ENCODE measurements at places on chromosomes 5 and 9.
A peak's percentile ranks its signal among the peaks of the same experiment; 100 is the strongest.

GRCh38 chr5:141349917-141350619 lies at the start of gene PCDHGB1:
Gene PCDHGB1 (plus strand): TSS chr5:141350099. CDS start chr5:141350261, 162 bp downstream.
- DNase-seq = peak; percentile 60

- no peak for DNase-seq
These were observed 472.1 kb downstream of the CTNND2 start for GRCh38 chr5:11432116-11432515.

DNA sequence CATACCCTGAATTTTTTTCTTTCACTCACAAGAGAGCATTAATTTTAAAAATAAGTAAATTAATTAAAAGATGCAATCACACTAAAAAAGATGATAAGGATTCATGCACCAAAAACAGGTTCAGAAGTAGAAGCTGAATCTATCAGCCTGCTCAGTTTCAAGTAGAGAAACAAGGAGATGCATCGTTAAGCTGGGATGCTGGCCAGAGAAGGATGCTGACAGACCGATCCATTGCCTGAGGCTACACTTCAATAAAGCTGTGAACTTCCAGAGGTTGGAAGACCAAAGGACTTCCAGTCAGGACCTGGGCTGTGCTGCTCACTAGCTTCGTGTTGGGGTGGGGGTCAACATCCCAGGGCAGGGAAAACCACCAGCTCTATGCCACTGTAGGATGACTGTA lies 457.7 kb downstream of the EFNA5 start:
- no peak for DNase-seq

DNA sequence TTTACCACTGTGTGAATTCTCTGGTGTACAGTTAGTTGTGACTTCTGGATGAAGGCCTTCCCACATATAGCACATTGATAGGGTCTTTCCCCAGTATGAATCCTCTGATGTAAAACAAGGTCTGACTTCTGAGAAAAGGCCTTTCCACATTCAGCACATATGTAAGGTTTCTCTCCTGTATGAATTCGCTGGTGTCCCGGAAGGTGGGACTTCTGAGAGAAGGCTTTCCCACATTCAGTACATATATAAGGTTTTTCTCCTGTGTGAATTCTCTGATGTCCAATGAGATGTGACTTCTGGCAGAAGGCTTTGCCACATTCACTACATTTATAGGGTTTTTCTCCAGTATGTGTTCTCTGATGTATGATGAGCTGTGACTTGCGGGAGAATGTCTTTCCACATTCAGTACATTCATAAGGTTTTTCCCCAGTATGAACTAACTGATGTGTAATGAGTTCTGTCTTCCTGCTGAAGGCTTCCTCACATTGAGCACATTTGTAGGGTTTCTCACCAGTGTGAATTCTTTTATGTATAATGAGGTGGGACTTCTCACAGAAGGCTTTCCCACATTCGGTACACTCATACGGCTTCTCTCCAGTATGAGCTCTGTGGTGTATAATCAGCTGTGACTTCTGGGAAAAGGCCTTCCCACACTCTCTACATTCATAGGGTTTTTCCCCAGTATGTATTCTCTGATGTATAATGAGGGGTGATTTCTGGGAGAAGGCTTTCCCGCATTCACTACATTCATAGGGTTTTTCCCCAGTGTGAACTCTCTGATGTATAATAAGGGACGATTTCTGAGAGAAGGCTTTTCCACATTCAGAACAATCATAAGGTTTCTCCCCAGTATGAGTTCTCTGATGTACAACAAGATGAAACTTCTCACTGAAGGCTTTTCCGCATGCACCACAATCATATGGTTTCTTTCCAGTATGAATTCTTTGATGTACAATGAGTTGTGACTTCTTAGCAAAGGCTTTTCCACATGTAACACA lies 9.1 kb downstream of the ZNF300 start:
- peak; percentile 7 for DNase-seq

DNA sequence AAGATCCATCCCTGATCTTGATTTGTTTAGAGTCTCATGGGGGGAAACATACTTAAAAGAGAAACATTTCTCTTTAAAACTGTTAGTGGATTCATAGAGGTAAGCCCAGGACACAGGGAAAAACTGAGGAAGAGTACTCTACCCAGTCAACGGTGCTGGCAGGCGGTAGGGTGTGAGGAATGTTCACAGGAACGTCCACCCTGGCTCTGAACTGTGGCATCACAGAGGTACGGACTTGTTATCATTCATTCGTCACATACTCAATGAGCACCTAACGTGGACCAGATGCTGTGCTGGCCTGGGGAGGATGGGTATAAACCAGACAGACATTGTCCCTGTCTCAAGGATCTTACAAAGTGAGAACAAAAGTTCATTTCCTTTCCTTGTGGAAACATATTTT lies 18.8 kb upstream of the PPARGC1B start:
- DNase-seq = no peak

GRCh38 chr9:127586096-127586495 lies 26.0 kb upstream of the STXBP1 start:
- no peak for DNase-seq

DNA sequence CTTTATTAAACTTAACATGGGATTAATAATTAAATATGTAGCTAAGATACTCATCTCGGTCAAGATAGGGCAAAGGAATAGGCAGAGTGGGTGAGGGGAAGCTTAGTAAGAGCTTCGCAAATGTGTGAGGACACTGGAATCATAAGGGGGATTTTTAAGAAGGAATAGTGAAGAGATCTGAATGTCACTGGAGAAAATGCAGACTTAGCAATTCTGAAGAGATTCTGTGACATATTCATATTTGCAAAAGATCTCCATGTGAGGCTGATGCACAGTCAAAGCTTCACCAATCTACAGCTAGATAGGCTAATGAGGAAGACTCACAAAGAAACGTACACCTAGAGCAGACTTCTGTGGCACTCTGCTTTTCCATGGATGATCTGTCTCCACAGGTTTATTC lies 1202.8 kb upstream of the CDH6 start:
- no peak for DNase-seq

GRCh38 chr9:88387552-88388202 lies 567 bp upstream of the SPIN1 start:
- DNase-seq = peak; percentile 39

DNA sequence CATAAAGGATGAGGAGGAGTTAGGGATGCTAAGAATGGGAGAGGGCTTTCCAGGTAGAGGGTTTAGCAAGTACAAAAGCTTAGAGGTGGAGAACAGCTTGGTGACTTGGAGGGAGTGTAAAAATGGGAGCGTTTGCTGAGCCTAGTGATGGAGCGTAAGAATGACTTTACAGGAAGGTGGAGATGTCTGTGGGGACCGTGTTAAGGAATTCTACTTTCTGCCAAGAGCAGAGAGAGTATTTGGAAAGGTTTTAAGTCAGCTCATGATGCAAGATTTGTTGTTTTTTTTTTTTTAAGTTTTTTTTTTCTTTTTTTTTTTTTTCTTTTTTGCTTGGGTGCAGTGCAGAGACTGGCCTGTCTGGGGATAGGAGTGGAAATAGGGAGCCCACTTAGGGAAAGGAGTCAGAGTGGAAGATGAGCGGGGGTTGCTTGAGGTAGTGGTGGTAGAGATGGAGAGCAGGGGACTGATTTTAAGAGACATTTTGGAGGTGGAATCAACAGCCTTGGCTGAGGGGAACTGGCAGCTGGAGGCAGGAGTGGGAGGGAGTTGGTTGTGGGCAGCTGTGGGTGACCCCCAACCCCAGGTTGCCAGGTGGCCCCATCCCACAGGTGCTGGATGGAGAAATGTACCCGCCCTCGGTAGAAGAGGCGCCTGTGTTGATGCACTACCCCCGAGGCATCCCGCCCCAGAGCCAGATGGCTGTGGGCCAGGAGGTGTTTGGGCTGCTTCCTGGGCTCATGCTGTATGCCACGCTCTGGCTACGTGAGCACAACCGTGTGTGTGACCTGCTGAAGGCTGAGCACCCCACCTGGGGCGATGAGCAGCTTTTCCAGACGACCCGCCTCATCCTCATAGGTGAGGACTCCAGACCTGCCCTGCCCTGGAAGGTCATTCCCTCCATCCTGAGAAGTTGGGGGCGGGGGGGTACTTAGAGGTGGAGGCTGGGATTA lies 12.4 kb downstream of the PTGS1 start:
- DNase-seq = peak; percentile 87

DNA sequence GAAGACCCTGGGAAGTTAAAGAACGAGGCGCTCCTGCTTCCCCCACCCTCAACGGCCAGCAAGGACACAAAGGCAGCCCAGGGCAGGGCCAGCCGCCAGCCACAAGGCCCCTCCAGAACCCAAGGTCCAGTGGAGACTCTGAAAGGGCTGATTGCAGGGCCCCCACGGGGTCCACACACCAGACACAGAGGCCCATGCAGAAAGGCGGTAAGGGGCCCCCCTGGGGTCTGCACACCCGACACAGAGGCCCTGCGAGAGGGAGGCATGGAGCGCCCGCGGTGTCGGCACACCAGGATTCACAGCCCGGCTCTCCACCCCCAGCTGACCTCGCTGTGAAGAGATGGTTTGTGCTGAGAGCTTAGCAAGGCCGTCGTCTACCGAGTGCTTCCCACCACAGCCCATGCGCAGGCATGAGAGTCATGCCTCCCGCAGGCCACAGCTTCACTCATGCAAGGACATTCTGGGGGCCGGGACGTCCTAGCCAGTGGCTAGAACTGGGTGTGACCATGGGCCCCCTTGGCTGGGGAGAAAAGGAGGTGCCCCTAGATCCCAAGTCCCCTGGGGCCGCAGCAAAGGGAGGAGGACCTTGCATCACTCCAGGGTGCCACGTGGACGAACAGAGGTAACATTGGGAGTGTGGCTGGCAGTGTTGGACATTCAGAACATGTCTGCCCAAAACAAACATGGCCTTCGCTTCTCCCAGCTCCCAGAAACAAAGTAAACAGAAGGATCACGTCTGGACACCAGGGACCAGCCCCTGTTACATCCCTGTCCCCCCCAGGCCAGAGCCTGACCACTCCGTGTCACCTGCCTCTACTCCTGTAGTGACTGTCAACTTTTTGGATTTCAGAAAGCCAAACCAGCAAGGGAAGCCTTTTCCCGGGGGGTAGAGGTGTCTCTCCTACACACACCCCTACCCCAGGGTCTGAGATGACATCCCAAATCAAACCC lies 9.8 kb downstream of the BRD3 start:
- DNase-seq = no peak

DNA sequence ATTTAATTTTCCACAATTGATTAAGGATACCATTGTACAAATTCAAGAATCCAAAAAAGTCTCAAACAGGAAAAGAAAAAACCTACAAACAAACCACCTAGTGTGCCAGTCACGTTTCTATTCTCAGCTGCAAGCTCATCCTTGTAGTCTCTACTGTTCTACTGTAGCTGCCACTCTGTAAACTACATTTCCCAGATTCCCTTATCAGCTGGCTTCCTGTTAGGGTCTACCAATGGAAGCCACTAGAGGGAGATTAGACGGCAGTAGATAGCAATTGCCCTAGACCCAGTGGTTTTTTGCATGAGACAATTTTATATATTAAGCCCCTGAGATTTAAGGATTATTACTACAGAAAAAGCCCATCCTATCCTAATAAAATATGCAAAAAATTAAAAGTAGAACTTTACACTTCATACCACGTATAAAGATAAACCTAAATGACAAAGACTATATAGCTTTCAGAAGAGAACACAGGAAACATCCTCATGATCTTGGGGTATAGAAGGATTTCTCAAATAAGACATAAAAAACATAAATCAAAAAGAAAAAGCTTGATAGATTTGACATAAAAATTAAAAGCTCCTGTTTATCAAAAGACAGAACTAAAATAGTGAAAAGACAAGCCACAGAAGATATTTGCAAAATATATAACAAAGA lies 37.4 kb downstream of the P4HA2 start:
- peak; percentile 82 for DNase-seq

- no peak for DNase-seq
These were observed 362.3 kb downstream of the MAT2B start for GRCh38 chr5:163867738-163868137.

DNA sequence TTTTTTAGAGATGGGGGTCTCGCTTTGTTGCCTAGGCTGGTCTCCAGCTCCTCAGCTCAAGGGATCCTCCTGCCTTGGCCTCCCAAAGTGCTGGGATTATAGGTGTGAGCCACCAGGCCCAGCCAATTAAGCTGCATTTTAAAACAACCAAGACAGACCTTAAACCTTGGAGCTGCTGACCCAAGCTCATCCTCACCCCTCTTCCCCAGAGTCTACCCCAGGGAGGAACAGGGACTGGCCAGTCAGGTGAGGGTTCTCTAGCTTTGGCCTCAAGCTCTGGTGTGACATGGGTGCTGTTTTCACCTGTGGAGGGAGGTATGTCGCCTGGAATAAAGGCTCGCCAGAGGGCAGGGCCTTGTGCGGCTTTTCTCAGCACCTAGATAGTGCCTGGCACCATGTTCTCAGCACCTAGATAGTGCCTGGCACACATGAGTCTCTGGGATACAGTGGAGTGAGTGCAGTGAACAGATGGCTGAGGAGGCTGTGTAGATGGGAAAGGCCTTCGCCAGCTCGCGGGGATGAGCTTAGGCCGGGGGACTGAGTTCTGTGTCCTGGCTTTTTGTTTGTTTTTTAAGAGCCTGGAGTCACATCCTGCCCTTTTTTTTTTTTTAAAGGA lies 7.4 kb downstream of the CDK9 start:
- DNase-seq = peak; percentile 38

GRCh38 chr5:170632266-170632984 lies 128.6 kb downstream of the KCNIP1 start:
- no peak for DNase-seq

DNA sequence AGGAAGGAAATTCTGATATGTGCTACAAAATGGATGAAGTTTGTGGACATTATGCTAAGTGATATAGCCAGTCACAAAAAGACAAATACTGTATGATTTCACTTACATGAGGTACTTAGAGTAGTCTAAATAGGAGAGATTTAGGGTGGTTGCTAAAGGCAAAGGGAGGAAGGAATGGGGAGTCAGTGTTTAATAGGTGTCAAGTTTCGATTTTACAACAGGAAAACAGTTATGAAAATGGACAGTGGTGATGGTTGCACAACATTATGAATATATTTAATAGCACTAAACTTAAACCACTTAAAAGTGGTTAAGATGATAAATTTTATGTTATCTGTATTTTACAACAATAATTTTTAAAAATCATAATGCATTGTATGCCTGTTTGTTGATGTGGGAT lies 40.4 kb upstream of the ECM2 start:
- no peak for DNase-seq

DNA sequence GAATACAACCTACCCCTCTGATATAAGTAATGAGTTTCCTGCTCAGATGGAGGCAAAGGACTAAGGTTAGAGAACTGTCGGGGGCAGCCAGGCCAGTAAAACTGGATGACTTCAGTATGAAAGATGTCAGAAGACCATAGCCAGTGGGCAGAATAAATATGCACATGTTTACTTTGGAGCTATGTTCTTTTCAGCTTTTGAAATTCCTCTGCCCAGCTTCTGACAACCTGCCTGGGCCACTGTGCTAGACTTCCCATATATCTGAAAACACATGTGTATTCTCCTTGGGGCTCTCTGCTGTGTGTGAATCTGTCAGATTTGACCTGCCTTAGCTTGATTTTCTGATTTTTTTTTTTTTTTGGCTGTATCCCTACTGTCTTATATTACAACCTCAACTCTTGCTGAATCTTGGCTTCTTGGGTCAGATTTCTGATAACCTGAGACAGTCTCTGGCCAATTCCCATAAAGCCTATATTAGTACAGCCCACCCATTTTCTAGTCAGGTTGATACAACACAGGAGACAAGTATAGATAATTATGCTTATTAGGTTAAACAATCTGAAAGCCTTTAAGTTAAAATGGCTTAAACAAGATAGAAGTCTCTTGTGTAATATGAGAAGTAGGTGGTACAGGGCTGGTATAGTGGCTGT lies 76.6 kb upstream of the PRLR start:
- no peak for DNase-seq

Data from fibroblast of mammary gland (primary cell).